ENCODE measurements at places on chromosomes 4 and X.

DNA sequence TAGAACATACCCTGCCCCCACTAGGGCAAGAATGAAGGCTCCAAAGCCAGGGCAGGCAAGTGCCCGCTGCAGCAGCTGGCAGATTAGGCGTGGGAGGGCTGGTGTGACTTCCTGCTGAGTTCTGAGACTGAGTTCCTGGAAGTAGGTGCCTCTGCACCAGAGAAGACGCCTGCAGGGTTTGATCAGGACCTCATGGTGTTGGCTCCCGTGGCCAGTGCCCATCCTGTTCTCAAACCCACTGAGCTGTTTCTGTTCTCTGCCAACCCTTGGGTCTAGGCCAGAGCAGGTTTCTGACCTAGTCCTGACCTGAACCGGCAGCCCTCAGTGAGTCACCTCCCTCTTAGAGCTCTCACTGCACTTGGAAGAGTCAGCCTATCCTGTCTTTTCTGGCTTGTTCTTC, 220.7 kb downstream of the HS6ST2 start:
- DNase-seq, result no peak

DNA sequence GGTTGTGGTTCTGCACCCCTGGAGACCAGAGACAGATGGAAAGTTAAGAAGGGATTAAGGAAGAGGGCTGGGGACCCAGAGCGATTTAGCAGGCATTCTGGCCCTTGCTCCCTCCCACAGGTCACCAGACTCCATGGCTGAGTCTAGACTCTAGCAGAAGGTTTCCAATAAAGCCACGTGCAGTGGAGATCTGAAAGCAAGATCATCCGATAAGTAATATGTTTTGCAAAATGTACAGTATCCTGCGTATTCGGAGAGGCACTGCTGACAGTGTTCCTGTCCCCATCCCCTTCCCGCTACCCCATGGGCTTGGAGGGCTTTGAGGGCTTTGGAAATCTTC, 531 bp upstream of the GPRIN3 start:
- no peak for DNase-seq

DNA sequence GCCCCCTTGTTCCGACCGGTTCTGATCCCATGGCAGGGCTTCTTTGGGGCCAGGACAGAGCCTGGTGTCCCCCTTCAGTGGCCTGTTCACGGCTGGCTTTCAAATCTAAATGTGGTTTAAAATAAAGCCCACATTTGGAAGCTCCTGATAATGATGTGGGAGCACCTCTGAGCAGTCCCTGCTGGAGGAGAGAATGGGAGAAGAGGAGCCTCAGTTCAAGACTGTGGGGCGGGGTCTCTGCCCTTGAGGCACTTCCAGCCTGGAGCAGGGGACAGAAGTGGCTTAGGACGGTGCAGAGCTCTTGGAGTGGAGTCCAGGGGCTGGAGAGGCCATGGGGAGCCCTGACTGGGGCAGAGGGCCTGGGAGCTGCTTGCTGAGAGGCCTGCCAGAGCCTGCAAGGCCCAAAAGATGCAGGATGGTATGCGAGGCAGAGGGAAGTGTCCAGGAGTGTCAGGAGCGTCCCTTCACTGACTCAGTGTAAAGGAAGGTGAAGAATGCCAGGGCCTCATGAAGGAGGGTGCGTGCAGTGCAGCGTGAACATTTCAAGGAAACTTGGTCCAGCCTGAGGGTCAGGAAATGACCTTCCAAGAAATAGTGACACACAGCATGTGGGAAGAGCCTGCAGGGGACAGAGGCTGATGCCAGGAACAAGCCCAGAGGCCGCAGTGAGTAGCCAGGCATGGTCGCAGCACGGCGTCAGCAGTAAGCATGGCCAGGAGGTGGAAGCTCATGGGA, 21.1 kb upstream of the TADA2B start:
- DNase-seq, result no peak

DNA sequence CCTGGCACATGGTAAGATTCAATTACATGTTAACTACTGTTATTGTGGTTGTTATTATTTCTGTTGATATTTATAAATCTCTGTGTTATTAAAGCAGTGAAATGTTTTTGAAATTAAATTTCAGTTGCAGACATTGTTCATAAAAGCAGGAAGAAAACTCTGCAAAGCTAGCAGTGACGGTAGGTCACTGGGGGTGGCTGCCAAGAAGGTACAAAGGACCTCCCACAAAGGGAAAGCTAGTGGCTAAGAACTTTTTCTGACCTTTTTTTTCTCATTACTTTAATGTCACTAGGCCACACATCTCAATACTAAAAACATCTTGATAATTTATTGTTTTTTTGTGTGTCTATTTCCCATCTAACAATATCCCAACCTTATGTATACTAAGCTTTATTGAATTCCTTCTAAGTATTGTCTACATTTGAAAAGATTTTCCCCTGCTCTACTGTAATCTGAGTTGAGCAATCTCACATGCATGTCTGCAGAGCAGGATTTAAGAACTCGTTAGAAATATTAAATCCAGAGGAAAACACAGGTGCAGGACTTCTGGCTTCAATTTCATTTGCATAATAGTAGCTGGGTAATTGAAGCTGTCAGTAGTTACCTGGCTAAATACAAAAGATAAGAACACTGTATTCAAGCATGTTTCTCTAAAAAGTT, 197.3 kb downstream of the CFAP299 start:
- no peak for DNase-seq

Data from cortex of kidney (tissue), 1 donor.